ENCODE measurements at places on chromosomes 6 and 20. TPM values are rescaled to one million over a fixed set of nuclear protein-coding genes. Genes with fewer than 3 reads are reported as not detected.

VSX1 gene
- 0.38 TPM for polyA plus RNA-seq

RGS17 gene
- polyA plus RNA-seq: 0.65 TPM

OPRL1 gene
- polyA plus RNA-seq: 9.4 TPM

SGK2 gene
- 1.3 TPM for polyA plus RNA-seq

LAMA4 gene
- polyA plus RNA-seq: 37.6 TPM

RSPO3 gene
- polyA plus RNA-seq: 6.6 TPM

ARHGAP40 gene
- polyA plus RNA-seq: 3.2 TPM

CEP85L gene
- polyA plus RNA-seq: 78.8 TPM

DPPA5 gene
- 1.7 TPM for polyA plus RNA-seq

ELOVL2 gene
- polyA plus RNA-seq: 26.7 TPM

PRDM13 gene
- 0.16 TPM for polyA plus RNA-seq

RAB32 gene
- 54.6 TPM for polyA plus RNA-seq

WFDC12 gene
- not detected for polyA plus RNA-seq

PDE7B gene
- 3.7 TPM for polyA plus RNA-seq

CARMIL1 gene
- 39.4 TPM for polyA plus RNA-seq

FAXC gene
- 5.9 TPM for polyA plus RNA-seq

BANF2 gene
- 133 TPM for polyA plus RNA-seq

BPI gene
- 29.0 TPM for polyA plus RNA-seq

PRL gene
- 2.4 TPM for polyA plus RNA-seq

RWDD2A gene
- polyA plus RNA-seq: 18.4 TPM

GLYATL3 gene
- polyA plus RNA-seq: not detected

TGM3 gene
- polyA plus RNA-seq: 4.9 TPM

OVOL2 gene
- 22.7 TPM for polyA plus RNA-seq

ZNF831 gene
- 0.99 TPM for polyA plus RNA-seq

NRSN1 gene
- polyA plus RNA-seq: 0.42 TPM

RPRD1B gene
- polyA plus RNA-seq: 30.4 TPM

KATNA1 gene
- 81.5 TPM for polyA plus RNA-seq

OPN5 gene
- polyA plus RNA-seq: 17.3 TPM

ZNF311 gene
- polyA plus RNA-seq: 5.8 TPM

GHRH gene
- polyA plus RNA-seq: not detected

TMEM170B gene
- 5.6 TPM for polyA plus RNA-seq

ULBP1 gene
- 2.3 TPM for polyA plus RNA-seq

MCM9 gene
- 14.0 TPM for polyA plus RNA-seq

YTHDF1 gene
- 37.2 TPM for polyA plus RNA-seq

MEI4 gene
- 6.9 TPM for polyA plus RNA-seq

BHLHE23 gene
- polyA plus RNA-seq: not detected

NRN1 gene
- polyA plus RNA-seq: 5.7 TPM

Measured in testis (tissue), 5 donors.